ENCODE measurements at places on chromosomes 7 and 10.

DNA sequence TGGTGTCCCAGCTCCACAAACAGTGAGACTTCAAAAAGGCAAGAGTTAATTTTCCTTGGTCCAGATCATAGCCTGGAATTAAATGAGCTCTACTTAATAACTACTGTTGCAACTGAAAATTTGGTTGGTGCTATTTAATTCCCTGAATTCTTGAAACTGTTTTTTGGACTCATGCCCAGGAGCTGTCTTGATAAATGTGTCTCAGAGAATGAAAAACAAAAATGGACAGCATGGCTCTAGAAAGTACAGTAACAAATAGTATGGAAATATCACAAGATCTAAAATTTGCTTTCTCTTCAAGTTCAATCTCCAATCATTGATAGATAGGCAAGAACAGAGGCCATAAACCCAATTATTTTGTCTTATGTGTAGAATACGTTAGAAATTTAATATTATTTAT, 42.5 kb downstream of the CCDC71L start:
- no peak for DNase-seq

GRCh38 chr10:31219306-31219705, 99.7 kb upstream of the ZEB1 start:
- DNase-seq: no peak

DNA sequence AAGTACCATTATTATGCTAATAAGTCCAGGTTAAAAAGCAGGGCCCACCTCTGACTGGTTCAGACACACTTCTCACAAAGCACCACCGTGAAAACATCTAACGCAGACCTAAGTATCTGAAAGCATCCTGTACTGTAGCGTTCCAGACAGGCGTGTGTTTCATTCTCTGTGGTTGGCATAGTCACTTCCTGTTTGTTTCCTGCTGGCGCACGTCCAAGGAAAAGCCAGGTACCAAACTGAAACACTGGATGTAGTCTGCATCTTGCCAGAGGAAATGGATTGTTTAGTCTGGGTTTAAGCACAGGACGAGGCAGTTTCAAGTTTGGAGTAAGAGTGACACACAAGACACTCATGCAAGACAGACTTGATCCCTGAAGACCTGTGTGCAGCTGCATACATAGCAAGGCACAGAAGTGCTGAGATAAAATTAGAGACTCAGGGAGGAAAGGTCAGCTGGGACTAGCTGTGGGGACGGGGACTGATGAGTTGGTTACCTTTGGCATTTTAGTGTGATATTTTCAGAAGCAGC, 23.3 kb downstream of the BPGM start:
- DNase-seq: peak; percentile 67

DNA sequence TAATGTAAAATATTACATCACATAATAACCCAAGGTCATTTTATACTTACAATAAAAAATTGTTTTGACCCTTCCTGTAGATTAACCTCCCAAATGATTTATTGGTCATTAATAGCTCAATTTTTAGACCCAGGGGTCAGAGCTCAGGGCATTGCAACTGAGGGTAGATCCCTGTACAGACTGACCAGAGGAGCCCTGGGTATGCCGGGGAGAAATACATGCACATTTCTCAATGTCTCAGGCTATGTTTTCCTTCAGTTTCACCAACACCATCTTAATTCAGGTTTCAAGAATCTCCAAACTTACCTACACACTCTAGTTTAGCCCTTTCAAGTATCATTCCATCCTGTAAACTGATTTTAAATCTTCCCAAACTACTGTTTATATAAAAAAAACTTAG, 46.2 kb downstream of the CALD1 start:
- DNase-seq: no peak
